ENCODE measurements at places on chromosomes 3 and 15. TPM values are rescaled to one million over a fixed set of nuclear protein-coding genes. Genes with fewer than 3 reads are reported as not detected.

DNA sequence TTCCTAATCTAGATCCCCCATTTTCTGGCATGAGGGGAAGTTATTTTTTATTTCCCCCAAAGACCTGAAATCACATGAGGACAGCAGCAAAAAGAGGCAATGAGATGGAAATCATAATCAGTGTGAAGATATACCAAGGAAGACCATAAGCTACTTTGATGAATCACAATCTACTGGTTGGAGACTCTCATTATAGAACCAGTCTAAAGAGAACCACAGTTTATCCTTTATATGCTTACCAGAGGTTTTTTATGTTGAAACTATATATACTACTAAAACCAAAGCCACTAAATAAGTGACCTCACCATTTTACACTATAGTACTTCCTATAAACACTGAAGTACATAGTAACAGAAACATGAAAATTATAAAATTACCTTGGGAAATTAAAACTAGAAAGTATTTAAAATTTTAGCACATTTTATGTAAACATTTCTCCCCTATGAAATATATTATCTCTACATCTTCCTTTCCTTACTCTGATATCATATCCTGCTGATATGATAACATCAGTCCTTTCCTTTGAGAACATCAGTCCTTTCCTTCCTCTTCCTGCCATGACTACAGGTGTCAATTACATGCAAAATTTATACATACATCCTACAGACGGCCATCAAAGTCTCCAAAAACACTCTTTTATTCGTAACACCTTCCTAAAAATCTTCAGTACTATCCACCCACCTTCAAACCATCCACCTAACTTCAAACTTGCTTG is 71.8 kb downstream of the PHC3 start:
- H3K4me3 ChIP-seq, result no peak overlapping the region
- DNase-seq, result no peak
- H3K36me3 ChIP-seq, result peaks cover 5% of the 10 kb centered on the region
- no peaks in the 10 kb centered on the region for H3K4me1 ChIP-seq
- no peaks in the 10 kb centered on the region for H3K27me3 ChIP-seq

- no peak overlapping the region for H3K27ac ChIP-seq
- no peaks in the 10 kb centered on the region for H3K27me3 ChIP-seq
- DNase-seq, result no peak
- H3K4me1 ChIP-seq, result no peaks in the 10 kb centered on the region
- H3K4me3 ChIP-seq, result no peak overlapping the region
- no peaks in the 10 kb centered on the region for H3K36me3 ChIP-seq
Measured at GRCh38 chr3:136699271-136699828, 52.8 kb downstream of the STAG1 start.

- DNase-seq, result no peak
- H3K4me3 ChIP-seq, result no peak overlapping the region
- H3K27ac ChIP-seq, result no peak overlapping the region
- H3K27me3 ChIP-seq, result no peaks in the 10 kb centered on the region
Measured at GRCh38 chr3:89353465-89353864, 246.0 kb downstream of the EPHA3 start.

Gene C3orf70
- total RNA-seq, result 8.6 TPM

Gene TTLL13
- not detected for total RNA-seq
